NCI-H748 treated with DMSO at 0.1 percent for 48 hours (cell line): ENCODE measurements at places on chromosomes 6 and 20.

DNA sequence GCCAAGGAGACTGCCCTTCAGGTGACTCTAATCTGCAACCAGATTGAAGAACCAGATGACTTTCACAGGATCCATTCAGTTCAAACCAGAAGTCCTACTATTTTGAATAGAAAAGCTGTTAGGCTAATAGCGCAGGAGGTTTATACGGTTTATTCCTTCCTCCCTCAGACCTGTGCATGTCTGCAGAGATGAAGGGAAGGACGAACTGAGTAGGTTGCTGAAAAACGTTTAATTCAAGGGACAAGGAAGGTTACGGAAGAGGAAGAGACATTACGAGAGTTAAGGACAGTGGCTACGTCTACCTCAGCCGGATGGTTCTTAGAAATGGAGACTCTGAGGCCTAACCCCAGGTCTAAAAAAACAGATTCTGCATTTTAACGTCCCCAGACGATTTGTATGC is 978 bp downstream of the AURKA start:
- no peak for DNase-seq

GRCh38 chr20:12941025-12941424 is 67.7 kb upstream of the SPTLC3 start:
- DNase-seq = no peak

DNA sequence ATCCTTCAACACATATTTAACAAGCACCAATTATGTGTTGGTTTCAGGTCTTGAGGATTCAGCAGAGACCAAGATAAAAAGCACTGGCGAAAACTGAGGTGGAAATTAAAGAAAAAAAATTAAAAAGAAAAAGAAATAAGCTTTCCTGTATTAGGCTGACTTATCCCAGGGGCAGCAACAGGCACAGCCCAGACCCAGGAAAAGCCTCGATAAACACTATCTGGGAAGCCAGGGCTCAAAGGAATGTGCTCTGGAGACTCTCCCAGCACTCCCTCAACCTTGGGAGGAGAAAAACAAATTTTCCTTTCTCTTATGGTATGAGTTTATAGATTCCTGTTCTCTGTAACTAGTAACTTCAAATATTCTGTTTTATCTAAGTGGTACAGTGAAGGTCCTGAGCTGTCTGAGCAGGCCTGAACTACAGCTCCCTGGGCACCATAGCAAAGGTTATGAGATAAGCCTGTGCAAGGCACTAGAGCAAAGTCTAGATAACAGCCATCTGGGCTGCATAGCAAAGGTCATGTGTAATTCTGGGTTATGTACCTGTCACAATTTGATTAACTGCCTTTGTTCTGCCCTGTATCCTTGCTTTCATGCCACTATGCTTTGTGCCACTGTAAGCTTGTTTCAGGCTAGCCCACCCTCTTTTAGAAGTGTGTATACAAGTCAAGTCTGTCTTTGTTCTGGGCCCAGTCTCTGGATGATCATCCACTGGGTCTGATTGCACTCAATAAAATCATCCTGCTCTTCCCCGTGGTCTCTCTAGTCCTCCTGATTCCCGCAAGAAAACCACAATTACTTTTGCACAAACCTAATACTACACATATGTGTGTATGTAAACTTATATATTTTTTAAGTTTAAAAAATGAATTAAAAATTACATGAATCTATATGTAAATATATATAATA is 54.0 kb downstream of the IL22RA2 start:
- DNase-seq = no peak

GRCh38 chr20:4956200-4956810 is 45.0 kb downstream of the SLC23A2 start:
- DNase-seq = peak; percentile 74

DNA sequence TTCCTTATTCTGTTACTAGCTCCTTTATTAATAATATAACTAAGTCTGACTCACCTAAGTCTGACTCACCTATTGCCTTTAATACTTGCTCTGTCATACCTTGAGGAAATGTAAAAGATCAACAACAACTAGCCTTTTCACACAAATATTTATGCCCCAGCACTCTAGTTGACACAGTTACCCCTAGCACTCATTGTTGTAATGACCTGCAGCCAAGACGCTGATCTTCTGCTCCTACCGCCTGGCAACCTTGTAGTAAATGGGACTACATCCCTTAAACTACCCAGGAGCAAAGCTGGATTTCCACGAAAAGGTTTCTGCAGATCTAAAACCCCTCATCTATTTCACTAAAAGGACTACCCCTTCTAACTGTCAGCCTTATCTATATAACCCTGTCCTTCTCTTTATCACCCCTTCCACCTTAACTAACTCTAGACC is 90.0 kb downstream of the PLG start:
- no peak for DNase-seq

- no peak for DNase-seq
Observed at GRCh38 chr6:73340048-73340447, 14.0 kb downstream of the DPPA5 start.

GRCh38 chr6:38367231-38367630 is 272.5 kb downstream of the BTBD9 start:
- DNase-seq = no peak
